Lower lobe of right lung (tissue), 2 donors: ENCODE measurements at places on chromosomes 3 and 15. TPM values are rescaled to one million over a fixed set of nuclear protein-coding genes. Genes with fewer than 3 reads are reported as not detected.

GRCh38 chr3:162366166-162366766 is 869.7 kb downstream of the OTOL1 start:
- no peaks in the 10 kb centered on the region for H3K27me3 ChIP-seq
- H3K36me3 ChIP-seq = no peaks in the 10 kb centered on the region
- no peak overlapping the region for H3K27ac ChIP-seq
- no peak overlapping the region for H3K4me3 ChIP-seq
- no peaks in the 10 kb centered on the region for H3K4me1 ChIP-seq

DNA sequence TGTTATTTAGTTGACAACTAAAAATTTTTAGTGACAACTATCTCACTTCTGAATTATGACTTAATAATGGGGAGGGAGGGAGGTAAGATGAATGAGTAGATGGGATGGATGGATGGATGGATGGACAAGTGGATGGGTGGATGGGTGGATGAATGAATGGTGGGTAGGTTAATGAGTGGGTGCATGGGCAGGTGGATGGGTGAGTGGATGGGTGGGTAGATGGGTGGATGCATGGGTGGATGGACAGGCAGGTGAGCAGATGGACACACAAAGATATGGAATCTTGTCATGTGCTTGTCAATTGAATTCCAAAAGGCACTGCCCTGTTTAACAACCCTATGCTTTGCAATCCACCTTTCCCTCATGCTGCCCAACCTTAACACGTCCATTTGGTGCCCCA is 41.5 kb downstream of the KLHL25 start:
- DNase-seq = no peak
- peaks cover 29% of the 10 kb centered on the region for H3K4me1 ChIP-seq
- no peaks in the 10 kb centered on the region for H3K27me3 ChIP-seq
- peaks cover 14% of the 10 kb centered on the region for H3K36me3 ChIP-seq

- DNase-seq = no peak
- no peaks in the 10 kb centered on the region for H3K36me3 ChIP-seq
- no peak overlapping the region for H3K27ac ChIP-seq
- H3K4me3 ChIP-seq = no peak overlapping the region
- no peaks in the 10 kb centered on the region for H3K27me3 ChIP-seq
Observed at GRCh38 chr3:64903006-64903405, 215.2 kb upstream of the ADAMTS9 start.

DNA sequence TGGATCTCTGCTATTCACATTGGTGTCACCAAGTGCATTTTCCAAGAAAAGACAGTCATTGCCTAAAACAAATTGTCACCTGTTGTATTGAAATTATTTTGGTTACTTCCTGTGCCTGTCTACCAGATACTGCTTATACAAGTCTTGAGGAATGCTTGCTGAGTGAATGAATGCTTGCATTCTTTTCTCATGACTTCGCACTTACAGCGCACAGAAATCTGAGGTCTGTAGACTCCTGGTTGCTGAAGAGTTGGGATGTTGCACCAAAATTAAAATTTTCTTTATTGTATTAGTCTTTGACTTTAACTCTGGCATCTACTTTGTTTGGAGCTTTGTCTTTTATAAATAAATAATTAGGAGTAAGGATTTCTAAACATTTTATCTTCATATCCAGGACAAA is 28.4 kb downstream of the SH3GL3 start:
- H3K36me3 ChIP-seq = no peaks in the 10 kb centered on the region
- H3K4me1 ChIP-seq = no peaks in the 10 kb centered on the region
- H3K27ac ChIP-seq = no peak overlapping the region
- H3K27me3 ChIP-seq = no peaks in the 10 kb centered on the region

- H3K27ac ChIP-seq = no peak overlapping the region
- peaks cover 18% of the 10 kb centered on the region for H3K4me1 ChIP-seq
- H3K36me3 ChIP-seq = no peaks in the 10 kb centered on the region
- DNase-seq = no peak
- H3K4me3 ChIP-seq = no peak overlapping the region
Observed at GRCh38 chr3:184227481-184227935, 1.9 kb upstream of the VWA5B2 start.

GRCh38 chr15:68207176-68207935 is 2.2 kb upstream of the CALML4 start:
- H3K27ac ChIP-seq = no peak overlapping the region
- H3K27me3 ChIP-seq = no peaks in the 10 kb centered on the region
- DNase-seq = no peak
- no peak overlapping the region for H3K4me3 ChIP-seq
- H3K4me1 ChIP-seq = peaks cover 39% of the 10 kb centered on the region
- no peaks in the 10 kb centered on the region for H3K36me3 ChIP-seq

DNA sequence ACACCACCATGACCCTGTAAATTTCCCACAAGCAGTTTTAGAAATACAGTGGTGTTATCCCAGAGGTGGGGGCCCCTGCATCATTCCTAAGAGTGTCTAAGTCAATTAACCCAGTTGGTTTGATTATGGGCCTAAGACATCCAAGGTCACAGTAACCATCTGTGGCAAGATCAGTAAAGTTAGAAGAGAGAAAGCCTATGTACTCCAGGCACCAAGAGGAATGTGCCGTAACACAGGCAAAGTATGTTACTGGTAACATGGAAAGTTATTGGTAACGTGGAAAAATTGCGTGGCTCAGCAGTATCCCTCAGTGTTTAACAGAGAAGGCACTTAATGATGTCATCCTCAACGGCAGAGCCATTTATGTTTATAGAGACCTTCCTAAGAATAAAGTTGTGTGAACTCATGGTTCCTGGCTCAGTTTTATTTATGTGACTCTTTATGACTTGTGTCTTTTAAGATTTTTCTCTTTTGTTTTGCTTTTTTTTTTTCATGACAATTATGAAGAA is 144.1 kb upstream of the RASGRP1 start:
- no peaks in the 10 kb centered on the region for H3K36me3 ChIP-seq
- no peak overlapping the region for H3K4me3 ChIP-seq
- H3K4me1 ChIP-seq = no peaks in the 10 kb centered on the region
- peaks cover 3% of the 10 kb centered on the region for H3K27me3 ChIP-seq
- H3K27ac ChIP-seq = no peak overlapping the region

GRCh38 chr3:143464850-143465249 is 345.3 kb downstream of the CHST2 start:
- no peak for DNase-seq
- H3K36me3 ChIP-seq = no peaks in the 10 kb centered on the region
- H3K27ac ChIP-seq = no peak overlapping the region
- no peak overlapping the region for H3K4me3 ChIP-seq

- no peak overlapping the region for H3K4me3 ChIP-seq
- peak overlapping the region; percentile 64 for H3K27ac ChIP-seq
- no peaks in the 10 kb centered on the region for H3K36me3 ChIP-seq
- H3K27me3 ChIP-seq = no peaks in the 10 kb centered on the region
- peak; percentile 59 for DNase-seq
- peaks cover 28% of the 10 kb centered on the region for H3K4me1 ChIP-seq
Observed at GRCh38 chr15:69725957-69726356, 273.3 kb downstream of the RPLP1 start.

DNA sequence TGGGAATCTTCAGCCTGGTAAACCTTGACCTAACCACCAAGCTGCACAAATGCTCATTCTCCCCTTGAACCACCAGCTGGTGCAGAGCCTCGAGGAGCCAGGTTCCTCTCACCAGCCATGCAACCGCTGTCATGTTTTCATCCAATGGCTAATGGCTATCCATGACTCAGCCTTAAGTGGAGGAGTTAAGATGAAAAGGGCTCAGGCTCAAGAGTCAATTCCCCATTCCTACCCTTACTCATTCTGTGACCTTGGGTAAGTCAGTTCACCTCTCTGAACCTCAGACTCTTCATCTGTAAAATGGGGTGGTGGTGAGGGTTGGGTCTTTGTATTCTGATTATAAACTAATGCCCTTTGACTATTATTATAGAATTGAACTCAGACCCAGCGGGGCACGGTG is 515.6 kb downstream of the SHQ1 start:
- H3K4me1 ChIP-seq = peaks cover 18% of the 10 kb centered on the region
- H3K36me3 ChIP-seq = no peaks in the 10 kb centered on the region
- no peak overlapping the region for H3K27ac ChIP-seq
- DNase-seq = no peak
- H3K4me3 ChIP-seq = no peak overlapping the region

GRCh38 chr3:7700977-7701376 is 800.6 kb upstream of the LMCD1 start:
- H3K27ac ChIP-seq = no peak overlapping the region
- no peaks in the 10 kb centered on the region for H3K4me1 ChIP-seq
- H3K27me3 ChIP-seq = no peaks in the 10 kb centered on the region
- DNase-seq = no peak

The SMAD6 gene
- 159 TPM for total RNA-seq
